Liver (tissue), 10 donors: ENCODE measurements at places on chromosomes 5 and 9. TPM values are rescaled to one million over a fixed set of nuclear protein-coding genes. Genes with fewer than 3 reads are reported as not detected.

DNA sequence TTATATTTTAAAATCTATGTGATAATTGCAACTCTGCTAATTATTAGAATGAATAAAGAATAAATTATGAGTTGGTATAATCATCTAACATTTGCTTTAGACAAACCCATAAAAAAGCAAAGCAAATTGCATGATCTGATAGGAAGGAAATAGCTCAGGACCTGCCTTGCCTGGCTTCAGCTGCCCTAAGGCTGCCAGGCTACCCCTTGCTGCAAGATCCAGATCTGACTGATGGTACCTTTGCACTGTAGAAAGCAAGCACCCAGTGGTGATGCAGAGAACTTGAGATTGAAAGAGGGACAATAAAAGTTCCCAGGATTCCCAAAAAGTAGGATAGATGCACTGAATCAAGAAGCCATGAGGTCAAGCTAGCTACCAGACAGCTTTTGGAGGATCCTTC lies 100.9 kb upstream of the FSTL4 start:
- DNase-seq: no peak

- no peak for DNase-seq
Observed at GRCh38 chr9:84310883-84311282, 29.7 kb downstream of the SLC28A3 start.

- no peak for DNase-seq
Observed at GRCh38 chr5:108276187-108277050, 105.5 kb downstream of the FBXL17 start.

Gene ELL2
- polyA plus RNA-seq: 21.0 TPM

- no peak for DNase-seq
Observed at GRCh38 chr5:67996596-67996995, 219.0 kb upstream of the PIK3R1 start.

- DNase-seq: no peak
Observed at GRCh38 chr5:142803428-142804125, 33.4 kb downstream of the ARHGAP26 start.

Gene TAS2R1
- not detected for polyA plus RNA-seq

DNA sequence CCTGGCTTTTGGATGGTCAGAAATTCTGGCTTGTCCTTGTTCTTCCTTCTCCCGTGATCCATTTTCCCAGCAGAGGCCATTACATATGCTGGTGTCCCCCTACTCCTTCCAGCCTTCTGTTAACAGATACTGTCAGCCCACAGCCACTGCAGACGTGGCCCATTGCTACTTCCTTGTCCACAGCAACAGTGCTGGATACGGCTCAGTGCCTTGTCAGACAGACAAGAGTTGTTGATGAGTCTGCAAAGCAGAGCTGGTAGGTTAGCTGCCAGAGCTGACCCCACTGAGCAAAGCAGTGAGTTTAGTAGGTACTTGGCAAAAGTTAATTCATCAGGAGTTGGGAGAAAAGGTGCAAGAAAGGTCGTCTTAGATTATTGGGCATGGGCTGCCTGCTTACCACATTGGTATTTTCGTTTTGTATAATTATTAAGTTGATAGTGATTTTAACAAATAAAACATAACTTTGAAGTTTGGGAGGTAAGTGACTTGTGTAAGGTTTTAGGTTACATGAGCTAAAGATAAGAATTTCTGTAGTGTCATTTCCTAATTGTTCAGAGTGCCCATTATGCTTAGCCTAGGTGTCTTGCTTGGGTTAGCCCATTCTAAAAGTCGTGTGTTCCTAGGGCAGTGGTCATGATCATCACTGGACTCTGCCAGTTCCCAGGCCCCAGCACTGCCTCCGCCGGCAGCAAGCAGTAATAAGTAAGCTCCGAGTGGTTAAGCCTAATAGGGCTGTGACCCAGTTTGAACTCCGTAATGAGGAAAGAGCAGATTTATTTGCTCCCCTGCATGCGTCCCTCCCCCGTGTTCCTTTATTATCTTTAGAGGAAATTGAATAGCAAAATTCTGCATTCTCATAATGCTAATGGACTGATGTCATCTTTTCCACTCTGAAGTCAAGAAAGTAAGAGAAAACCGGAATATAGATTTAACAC lies 292.0 kb downstream of the FANCC start:
- no peak for DNase-seq

- no peak for DNase-seq
Observed at GRCh38 chr5:118862596-118862995, 125.8 kb downstream of the DTWD2 start.

GRCh38 chr5:172496671-172497371 lies 42.5 kb upstream of the SH3PXD2B start:
- DNase-seq: no peak

DNA sequence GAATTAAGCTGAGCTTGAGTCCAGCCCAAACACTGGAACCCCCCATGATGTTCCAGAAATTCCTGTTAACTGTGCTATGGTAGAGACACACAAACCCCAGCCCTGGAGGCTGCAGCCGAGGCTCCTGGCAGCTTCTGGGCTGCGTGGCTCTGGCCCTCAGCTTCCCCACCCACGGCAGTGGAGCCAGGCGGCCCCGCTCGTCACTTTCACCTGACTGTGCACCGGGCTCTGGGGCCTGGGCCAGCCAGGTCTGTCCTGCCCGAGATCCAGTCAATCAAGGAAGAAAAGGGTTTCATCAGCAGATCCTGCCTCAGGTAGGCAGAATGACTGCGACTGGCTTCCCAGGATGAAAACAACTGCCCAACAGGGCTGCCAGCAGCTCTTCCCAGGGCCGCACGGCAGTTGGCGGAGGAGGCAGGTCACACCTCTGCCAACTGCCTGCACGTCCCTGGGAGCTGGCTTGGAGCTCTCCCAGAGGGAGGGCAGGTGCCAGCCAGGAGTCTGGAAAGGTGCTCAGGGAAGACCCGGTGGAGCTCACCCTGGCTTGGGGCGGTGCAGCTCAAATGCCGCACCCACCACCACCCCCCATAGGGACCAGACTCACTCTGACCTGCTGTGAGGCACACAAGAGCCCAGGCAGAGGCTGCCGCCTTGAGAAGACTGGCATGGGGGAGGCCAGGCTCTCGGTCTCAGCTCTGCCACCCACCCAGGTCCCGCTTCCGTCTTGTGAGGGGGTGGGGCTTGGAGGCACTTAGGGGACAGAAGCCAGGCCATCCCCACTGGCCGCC lies 20.7 kb downstream of the BRD3 start:
- no peak for DNase-seq

Gene MRPS27
- 17.6 TPM for polyA plus RNA-seq

- no peak for DNase-seq
Observed at GRCh38 chr5:8827696-8828095, 718.2 kb downstream of the SEMA5A start.

Gene SPATA31A6
- not detected for polyA plus RNA-seq

- DNase-seq: no peak
Observed at GRCh38 chr9:111805830-111806241, 11.1 kb upstream of the SHOC1 start.

Gene PCDHGB5
- polyA plus RNA-seq: 0.76 TPM

DNA sequence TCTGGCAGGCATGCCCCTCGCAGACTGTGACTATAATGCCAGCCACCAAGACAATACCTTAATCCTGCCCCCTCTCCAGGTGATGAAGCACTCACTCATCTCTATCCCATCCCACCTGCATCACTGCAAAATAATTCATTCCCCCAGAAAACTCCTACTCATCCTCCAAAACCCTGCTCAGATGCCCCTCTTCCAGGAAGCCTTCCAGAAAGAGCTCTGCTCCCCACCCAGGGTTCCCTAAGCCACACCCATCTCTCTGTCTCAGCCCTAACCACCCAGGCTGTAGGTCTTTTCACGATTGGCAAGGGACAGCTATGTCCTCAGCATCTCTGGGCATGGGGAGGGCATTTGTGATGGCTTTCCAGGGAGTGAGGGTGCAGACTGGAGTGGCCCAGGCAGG lies 17.2 kb downstream of the NR5A1 start:
- no peak for DNase-seq

DNA sequence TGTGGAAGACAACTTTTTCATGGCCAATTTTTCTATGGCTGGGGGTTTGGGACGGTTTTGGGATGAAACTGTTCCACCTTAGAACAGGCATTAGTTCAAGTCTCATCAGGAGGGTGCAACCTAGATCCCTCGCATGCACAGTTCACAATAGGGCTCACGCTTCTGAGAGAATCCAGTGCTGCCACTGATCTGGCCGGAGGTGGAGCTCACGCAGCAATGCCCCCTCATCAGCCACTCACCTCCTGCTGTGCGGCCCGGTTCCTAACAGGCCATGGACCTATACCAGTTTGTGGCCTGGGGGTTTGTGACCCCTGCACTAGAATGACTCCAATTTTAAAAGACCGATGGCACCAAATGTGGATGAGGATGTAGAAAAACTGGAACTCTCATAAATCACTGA lies 127.2 kb upstream of the IER5L start:
- DNase-seq: no peak

Gene NMUR2
- polyA plus RNA-seq: not detected

DNA sequence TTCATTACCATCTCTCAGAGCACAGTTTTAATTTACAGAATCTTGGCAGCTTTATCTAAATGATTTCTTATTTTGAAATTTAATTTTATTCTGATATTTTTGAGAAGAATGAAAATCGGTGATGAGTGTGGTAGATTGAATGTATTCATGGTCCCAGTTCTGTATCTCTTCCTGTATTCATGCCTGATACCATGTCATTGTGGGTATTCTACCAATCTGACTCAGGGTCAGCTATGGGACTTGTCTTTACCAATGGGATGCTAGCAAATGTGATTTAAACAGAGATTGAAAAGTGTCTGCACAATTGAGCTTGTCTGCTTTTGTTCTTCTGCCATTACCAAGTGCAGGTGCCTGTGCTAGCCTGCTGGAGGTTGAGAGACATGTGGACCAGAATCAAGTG lies 17.8 kb upstream of the ZNF618 start:
- DNase-seq: no peak

Gene SLC36A2
- not detected for polyA plus RNA-seq

Gene IFNA1
- not detected for polyA plus RNA-seq

DNA sequence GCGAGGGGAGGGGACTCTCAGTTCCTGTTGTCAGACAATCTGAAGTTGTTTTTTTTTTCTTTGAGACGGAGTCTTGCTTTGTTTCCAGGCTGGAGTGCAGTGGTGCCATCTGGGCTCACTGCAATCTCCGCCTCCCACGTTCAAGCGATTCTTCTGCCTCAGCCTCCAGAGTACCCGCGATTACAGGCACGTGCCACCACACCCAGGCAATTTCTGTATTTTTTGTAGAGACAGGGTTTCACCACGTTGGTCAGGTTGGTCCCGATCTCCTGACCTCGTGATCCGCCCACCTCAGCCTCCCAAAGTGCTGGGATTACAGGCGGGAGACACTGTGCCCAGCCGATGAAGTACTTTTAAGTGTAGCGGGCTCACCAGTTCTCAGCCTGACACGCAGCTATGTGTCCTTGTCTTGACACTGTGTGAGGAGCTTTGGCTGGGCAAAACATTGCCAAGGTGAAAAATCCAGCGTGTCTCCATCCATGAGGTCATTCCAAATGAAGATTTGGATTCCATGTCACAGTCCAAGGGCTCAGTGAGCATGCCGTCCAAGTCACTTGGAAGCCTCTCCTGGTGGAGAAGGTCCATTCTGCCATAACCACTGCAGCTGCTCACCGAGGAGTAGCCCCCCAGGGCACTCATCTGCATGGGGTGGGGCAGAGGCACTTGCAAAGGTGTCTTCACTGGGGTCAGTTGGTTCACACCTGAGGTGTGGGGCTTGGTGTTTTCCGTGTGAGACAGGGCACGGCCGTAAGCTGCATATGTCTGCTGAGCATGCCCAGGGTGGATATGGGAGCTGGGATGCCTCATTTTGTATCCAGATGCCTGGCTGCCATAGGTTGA lies 32.0 kb downstream of the OR2V1 start:
- no peak for DNase-seq

Gene ADGRD2
- polyA plus RNA-seq: not detected

Gene DELE1
- 47.1 TPM for polyA plus RNA-seq

Gene PCDHB15
- 0.52 TPM for polyA plus RNA-seq

Gene PCDHGB4
- polyA plus RNA-seq: 0.76 TPM

DNA sequence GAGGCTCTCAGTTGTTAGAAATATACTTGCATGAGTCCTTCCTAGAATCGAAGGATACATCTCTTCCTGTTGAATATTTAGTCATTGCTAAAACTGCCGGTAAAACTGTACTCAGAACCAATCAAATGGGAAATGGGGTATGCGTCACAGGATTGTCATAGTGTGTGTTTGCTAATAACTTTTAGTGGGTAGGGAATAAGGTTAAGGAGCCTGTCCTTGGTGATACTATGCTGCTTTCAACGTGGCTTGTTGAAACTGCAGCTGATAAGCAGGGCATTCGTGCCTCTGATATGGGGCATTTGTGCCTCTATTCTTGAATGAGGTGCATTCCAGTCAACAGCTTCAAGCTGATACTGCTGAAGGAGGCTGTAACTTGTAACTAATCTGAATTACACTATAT lies 26.6 kb downstream of the HABP4 start:
- DNase-seq: no peak
